ENCODE measurements at places on chromosomes 6 and 20. TPM values are rescaled to one million over a fixed set of nuclear protein-coding genes. Genes with fewer than 3 reads are reported as not detected.

The TOX2 gene
- 2.4 TPM for total RNA-seq

The SLC17A1 gene
- 0.32 TPM for total RNA-seq

The EDN3 gene
- total RNA-seq, result not detected

The SNAP25 gene
- 14.2 TPM for total RNA-seq

The NKAPL gene
- not detected for total RNA-seq

The MACROD2 gene
- not detected for total RNA-seq

- DNase-seq, result no peak
These were observed 11.5 kb downstream of the SLC2A10 start for GRCh38 chr20:46720776-46721425.

GRCh38 chr6:1367771-1368170 is 21.6 kb upstream of the FOXF2 start:
- no peak for DNase-seq

- no peak for DNase-seq
These were observed 20.4 kb downstream of the MAN1A1 start for GRCh38 chr6:119328892-119329793.

GRCh38 chr6:116365743-116366142 is 5.0 kb upstream of the DSE start:
- DNase-seq, result no peak

GRCh38 chr20:24494460-24494920 is 25.1 kb downstream of the SYNDIG1 start:
- DNase-seq, result no peak

DNA sequence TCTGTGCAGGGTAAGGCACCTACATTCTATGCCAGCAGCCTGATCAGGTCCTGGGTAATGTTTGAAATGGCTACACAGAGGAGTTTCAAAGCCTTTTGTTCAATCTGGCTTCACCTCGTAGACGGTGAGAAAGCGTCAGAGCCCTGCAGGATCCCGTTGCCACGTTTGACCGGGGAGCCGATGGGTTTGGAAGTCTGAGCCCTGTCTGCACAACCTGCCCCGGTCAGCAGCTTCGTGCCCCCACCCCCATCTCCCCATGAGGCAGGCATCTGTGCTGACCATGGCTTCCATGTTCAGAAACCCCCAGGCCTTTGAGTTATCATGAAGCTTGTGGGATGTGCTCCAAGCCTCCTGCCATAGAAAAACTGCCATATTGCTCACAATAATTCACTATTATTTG is 63.9 kb downstream of the PTPN1 start:
- DNase-seq, result no peak

DNA sequence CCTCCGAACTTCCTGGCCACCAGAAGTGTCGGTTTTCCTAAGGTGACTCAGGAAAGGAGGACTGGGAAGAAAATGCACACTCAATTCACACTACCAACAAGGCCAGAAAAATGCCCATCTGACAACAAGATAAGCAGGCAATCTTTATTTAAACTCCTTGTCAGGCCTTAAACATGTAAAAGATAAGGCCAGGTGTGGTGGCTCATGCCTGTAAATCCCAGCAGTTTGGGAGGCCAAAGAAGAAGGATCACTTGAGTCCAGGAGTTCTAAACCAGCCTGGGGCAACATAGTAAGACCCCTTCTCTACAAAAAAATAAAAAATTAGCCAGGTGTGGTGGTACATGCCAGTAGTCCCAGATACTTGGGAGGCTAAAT is 7.6 kb upstream of the ID1 start:
- DNase-seq, result no peak

GRCh38 chr6:17120019-17120418 is 18.2 kb downstream of the STMND1 start:
- DNase-seq, result no peak

DNA sequence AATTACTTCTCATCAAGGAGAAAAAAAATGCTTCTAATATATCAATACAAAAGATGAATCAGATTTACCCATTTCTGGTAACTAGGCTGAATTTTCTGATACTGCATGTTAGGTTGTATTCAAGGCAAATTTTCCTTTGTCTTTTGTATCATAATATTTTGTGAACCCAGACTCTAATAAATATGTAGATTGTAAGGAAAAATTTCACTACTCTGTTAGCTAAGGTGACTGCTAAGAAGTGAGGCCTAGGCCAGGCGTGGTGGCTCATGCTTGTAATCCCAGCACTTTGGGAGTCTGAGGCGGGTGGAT is 12.7 kb downstream of the TP53INP2 start:
- DNase-seq, result no peak

DNA sequence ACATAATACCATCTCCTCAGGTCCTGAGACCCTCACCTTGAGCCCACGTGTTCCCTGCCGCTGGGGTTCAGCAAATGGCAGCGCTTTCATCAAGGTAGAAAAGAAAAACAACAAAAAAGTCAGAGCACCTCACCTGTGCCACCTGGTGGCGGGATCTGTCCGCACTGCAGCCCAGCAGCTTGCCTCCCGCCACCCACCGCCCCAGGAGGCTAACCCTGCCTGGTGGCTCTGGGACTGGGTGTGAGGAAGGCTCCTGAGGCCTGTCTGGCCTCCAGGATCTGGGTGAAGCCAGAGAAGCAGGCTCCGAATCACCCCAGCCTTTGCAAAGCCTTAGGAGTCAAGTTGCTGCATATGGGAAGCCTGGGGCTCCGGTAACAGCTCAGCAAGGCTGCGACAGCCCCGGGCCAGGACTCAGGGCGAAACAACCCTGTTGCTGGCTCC is 270.8 kb downstream of the BMP7 start:
- DNase-seq, result no peak

DNA sequence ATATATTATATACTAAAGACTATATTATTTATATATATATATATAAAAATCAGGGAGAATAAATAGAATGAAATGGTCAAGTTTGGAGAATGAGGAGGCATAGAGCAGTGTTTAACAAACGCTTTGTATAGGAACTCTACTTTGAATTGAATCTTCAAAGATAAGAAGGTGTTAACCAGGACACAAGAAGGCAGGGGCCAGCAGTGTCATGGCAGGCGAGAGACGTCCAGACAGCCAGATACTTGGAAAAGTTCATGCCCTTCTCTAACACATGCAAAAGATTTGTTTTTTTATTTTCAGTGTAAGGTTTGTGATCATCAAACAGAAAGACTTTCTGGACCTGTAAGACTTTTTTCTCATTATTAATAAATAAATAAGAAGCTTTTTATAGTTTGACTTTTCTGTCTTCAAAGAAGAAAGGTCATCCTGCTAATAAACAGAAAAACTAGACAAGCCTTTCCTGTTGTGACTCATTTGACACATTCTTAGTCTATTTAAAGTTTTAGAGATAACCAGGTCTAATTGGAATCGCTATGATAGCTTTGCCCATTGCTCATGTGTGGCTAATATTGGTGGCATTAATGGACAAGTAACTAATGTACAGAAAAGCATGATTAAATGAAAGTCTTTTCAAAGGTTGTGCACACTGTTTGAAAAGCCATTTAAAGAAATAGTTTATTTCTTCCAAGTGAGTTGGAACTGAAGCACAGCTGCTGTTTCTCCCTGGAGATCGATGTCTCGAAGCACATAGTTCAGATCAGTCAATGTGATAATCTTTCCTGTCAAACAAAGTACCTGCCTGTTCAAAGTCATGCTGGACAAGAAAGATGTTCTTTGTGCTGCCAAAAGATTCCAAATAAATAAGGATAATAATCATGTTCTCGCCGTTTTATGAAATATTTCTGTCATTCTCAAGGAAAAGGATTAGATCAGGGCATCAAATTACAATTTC is 420.4 kb upstream of the OPRM1 start:
- no peak for DNase-seq

DNA sequence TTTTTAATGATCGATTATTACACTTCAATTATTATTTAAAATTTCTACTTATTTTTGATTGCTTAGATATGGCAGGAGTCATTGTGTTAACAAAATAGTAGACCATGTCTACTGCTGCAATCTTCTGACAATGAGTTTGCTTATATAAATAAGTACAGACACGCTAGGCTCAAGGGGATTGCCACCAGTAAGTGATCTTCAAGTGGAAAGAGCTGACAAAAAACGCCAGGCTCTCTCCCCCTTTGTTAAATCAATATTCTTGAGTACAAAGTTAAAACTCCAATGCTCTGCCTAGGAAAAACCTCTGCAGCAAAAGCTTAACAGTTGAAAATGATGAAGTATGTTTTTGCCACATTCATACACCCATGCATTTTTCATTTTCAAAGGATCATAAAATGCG is 738.1 kb downstream of the HDGFL1 start:
- DNase-seq, result no peak

- DNase-seq, result no peak
These were observed 106.6 kb downstream of the VEGFA start for GRCh38 chr6:43876602-43877001.

- DNase-seq, result no peak
These were observed 176.4 kb downstream of the ADGB start for GRCh38 chr6:146775220-146775619.

DNA sequence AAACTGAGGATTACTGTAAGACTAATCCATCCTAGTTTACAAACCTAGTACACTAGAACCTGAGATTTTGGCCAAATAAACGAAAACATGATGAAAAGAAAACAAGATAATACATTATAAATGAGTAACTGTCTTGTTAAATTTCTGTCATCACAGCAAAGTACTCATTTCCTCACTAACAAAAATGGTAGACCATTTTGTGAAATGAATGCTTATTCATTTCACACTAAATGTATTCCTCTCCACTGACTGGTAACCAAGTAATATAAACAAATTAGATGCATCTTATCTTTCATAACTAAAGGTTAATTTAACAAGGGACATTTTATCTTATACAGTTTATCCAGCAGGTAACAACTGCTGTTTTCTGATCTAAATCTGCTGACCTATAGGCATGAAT is 143.7 kb downstream of the REV3L start:
- DNase-seq, result no peak

GRCh38 chr6:98118397-98119045 is 715.9 kb upstream of the POU3F2 start:
- no peak for DNase-seq

DNA sequence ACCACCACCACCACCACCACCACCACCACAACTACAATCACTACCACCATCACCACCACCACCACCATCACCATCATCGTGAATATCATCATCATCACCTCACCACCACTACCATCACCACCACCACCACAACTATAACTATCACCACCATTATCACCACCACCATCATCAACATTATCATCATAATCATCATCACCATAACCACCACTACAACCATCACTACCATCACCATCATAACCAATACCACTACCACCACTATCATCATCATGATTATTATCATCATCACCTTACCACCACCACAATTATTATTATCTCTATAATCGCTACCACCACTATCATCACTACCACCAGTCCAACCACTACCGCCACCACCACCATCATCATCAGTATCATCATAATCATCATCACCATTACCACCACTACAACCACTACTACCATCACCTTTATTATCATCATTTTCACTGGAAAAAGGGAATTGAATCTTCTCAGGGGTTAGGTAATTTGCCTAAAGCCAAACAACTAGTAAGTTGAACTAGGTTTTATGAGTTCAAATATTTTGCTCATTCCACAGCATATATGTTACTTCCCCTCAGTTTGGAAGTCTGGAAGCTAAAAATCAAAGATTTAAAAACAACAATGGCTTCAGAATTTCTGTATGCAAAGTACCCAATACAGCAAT is 8.3 kb downstream of the RIPOR2 start:
- DNase-seq, result no peak

GRCh38 chr6:30612213-30612612 is 4.8 kb downstream of the PPP1R10 start:
- no peak for DNase-seq

DNA sequence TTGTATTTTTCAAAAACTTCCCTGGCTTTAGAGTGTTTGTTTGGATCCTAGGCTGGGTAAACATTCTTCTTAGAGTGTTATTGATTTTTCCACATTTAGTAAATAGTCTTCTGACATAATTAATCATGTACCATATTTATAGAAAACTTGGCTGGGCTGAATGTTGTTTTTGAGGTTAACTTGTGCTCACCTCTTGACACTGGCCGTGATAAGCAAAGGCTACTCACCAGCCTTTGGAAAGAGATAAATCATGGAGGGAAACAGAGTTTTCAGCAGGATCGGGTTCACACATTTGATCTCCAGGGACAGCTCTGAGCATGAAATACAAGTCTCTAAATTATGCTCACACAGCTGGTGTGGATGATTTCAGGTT is 6.2 kb upstream of the CD93 start:
- no peak for DNase-seq

GRCh38 chr20:5395932-5396727 is 79.4 kb upstream of the PROKR2 start:
- no peak for DNase-seq
